ENCODE measurements at places on chromosomes 4 and X. TPM values are rescaled to one million over a fixed set of nuclear protein-coding genes. Genes with fewer than 3 reads are reported as not detected.

CCDC149 gene
- total RNA-seq, result not detected

RNF113A gene
- total RNA-seq, result 32.5 TPM

DNAAF6 gene
- not detected for total RNA-seq

CLDN34 gene
- total RNA-seq, result not detected

EBP gene
- 395 TPM for total RNA-seq

SMC1A gene
- 159 TPM for total RNA-seq

HOPX gene
- total RNA-seq, result 177 TPM

RTL5 gene
- total RNA-seq, result 0.14 TPM

CXCL11 gene
- total RNA-seq, result 0.40 TPM

DACH2 gene
- total RNA-seq, result not detected

CEP135 gene
- 15.8 TPM for total RNA-seq

PDCL2 gene
- not detected for total RNA-seq

TDO2 gene
- total RNA-seq, result not detected

FMR1NB gene
- total RNA-seq, result not detected

MAGEA2 gene
- total RNA-seq, result not detected

CYP2U1 gene
- 3.7 TPM for total RNA-seq

XK gene
- total RNA-seq, result 0.09 TPM

USP38 gene
- total RNA-seq, result 30.9 TPM

TSPAN6 gene
- total RNA-seq, result not detected

IL2 gene
- total RNA-seq, result 1.1 TPM

PRRG3 gene
- total RNA-seq, result not detected

CSAG1 gene
- total RNA-seq, result not detected

PNPLA4 gene
- 3.7 TPM for total RNA-seq

UPF3B gene
- 12.8 TPM for total RNA-seq

GPRASP1 gene
- 0.37 TPM for total RNA-seq

SLC9B1 gene
- 1.2 TPM for total RNA-seq

ADAM29 gene
- not detected for total RNA-seq

GYPB gene
- not detected for total RNA-seq

MAGEA3 gene
- not detected for total RNA-seq

HAND2 gene
- total RNA-seq, result not detected

LRAT gene
- total RNA-seq, result not detected

PAGE4 gene
- total RNA-seq, result not detected

CXorf51B gene
- not detected for total RNA-seq

CXXC4 gene
- not detected for total RNA-seq

MAGT1 gene
- total RNA-seq, result 40.1 TPM

KIAA1210 gene
- not detected for total RNA-seq

UGT2B10 gene
- total RNA-seq, result not detected

MAGEA1 gene
- not detected for total RNA-seq

IRS4 gene
- total RNA-seq, result 0.16 TPM

ZCCHC18 gene
- total RNA-seq, result 3.9 TPM

CFAP47 gene
- total RNA-seq, result not detected

SPIN4 gene
- 13.2 TPM for total RNA-seq

SYP gene
- 1.9 TPM for total RNA-seq

All from activated CD8-positive, alpha-beta memory T cell treated with anti-CD3 and anti-CD28 coated beads, Interleukin-2, amount 10 ng/mL, durations not matched to agents 7 days and 5 days (primary cell).